Natural killer cell treated with Interleukin-12 subunit alpha and Interleukin-12 subunit beta and Interleukin-15 and Interleukin-18, amount 100 ng/mL, for 72 hours (primary cell): ENCODE measurements at places on chromosomes 12 and 14.

DNA sequence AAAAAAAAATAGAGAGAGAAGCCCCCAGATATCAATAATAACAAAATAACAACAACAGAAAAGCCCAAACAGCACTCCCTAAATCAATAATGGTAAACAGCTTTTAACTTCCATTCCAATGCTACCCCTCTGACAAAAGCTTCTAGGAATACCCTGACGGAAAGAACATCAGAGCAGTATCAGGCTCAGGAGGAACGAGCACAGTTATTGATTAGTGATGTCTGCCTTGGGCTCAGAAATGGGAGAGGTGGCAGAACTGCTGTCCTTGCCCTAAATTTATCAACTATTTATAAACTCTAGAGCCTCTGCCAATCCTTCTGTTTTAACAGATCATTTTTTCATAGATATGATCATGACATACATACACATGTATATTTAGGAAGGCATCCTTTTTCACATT, 41.9 kb downstream of the P2RX4 start:
- no peak overlapping the region for H3K27ac ChIP-seq
- no peak for DNase-seq
- no peaks in the 10 kb centered on the region for H3K27me3 ChIP-seq
- peaks cover 26% of the 10 kb centered on the region for H3K36me3 ChIP-seq

DNA sequence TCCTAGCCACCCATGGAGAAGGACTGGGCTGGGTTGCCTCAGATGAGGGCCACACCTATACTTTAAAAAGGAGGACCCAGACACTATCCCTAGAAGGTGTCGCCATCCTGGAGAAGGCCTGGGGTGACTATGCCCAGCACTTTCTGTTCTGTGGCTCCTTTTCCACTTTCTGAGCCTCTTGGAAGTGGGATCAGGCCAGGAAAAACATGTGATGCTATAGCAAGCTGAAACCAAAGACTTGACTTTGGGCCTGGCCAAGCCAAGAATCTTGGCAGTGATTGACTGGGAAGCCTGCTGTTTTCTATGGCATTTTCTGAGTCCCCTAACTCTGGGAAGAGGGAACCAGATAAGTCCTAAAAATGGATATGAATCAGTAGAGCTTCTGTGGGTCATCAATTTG, 332.3 kb downstream of the ZFP36L1 start:
- DNase-seq: no peak
- H3K27ac ChIP-seq: no peak overlapping the region
- no peak overlapping the region for H3K4me3 ChIP-seq
- no peaks in the 10 kb centered on the region for H3K27me3 ChIP-seq
- no peaks in the 10 kb centered on the region for H3K36me3 ChIP-seq

GRCh38 chr14:55780156-55780946, 200.3 kb downstream of the KTN1 start:
- H3K4me3 ChIP-seq: no peak overlapping the region
- H3K27me3 ChIP-seq: no peaks in the 10 kb centered on the region
- no peak for DNase-seq
- no peaks in the 10 kb centered on the region for H3K4me1 ChIP-seq

DNA sequence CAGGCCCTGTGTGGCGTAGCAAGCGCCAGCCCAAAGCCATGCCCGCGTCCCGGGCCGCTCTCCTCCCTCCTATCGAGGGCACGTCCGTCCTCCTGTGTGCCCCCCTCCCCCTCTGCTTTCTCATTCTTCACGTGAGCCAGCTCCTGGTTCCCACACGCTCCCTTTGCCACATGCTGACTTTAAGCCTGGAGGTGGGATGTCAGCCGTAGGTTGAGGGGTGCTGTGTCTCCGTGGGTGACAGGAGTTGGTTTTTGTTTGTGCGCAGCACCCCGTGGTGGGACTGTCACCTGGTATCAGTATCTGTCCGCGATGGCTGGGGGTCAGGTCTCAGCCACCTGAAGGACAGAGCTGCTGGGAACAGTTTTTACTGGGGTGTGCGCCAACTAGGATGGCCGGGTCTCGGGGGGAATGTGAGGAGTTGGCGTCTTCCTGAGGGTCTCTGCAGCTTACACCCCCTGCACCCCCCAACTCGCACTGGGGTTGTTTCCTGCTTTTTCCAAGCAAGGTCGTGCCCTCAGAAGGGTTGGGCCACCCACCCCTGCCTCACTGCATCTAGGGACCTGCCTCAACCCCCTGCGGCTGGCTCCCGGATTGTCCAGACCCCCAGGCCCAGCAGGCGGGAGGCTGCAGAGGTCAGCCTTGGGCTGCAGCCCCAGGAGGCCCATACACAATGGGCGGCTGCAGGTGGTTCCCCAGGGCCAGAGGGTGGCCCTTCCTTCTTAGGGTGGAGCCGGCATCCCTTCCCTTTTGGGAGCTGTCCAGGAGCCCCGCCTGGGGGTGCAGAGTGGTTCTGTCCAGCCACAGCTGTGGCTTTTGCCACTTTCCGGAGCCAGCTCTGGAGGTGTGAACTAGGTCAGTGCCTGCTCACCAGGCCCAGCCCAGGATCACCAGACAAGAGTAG, 7.3 kb downstream of the ULK1 start:
- H3K4me3 ChIP-seq: no peak overlapping the region
- H3K27ac ChIP-seq: no peak overlapping the region
- no peak for DNase-seq
- no peaks in the 10 kb centered on the region for H3K4me1 ChIP-seq
- no peaks in the 10 kb centered on the region for H3K36me3 ChIP-seq

GRCh38 chr12:113301811-113302210, 33.1 kb downstream of the SLC8B1 start:
- no peak for DNase-seq
- no peaks in the 10 kb centered on the region for H3K27me3 ChIP-seq
- H3K4me3 ChIP-seq: no peak overlapping the region
- no peaks in the 10 kb centered on the region for H3K36me3 ChIP-seq
- H3K27ac ChIP-seq: no peak overlapping the region
- H3K4me1 ChIP-seq: peaks cover 7% of the 10 kb centered on the region

DNA sequence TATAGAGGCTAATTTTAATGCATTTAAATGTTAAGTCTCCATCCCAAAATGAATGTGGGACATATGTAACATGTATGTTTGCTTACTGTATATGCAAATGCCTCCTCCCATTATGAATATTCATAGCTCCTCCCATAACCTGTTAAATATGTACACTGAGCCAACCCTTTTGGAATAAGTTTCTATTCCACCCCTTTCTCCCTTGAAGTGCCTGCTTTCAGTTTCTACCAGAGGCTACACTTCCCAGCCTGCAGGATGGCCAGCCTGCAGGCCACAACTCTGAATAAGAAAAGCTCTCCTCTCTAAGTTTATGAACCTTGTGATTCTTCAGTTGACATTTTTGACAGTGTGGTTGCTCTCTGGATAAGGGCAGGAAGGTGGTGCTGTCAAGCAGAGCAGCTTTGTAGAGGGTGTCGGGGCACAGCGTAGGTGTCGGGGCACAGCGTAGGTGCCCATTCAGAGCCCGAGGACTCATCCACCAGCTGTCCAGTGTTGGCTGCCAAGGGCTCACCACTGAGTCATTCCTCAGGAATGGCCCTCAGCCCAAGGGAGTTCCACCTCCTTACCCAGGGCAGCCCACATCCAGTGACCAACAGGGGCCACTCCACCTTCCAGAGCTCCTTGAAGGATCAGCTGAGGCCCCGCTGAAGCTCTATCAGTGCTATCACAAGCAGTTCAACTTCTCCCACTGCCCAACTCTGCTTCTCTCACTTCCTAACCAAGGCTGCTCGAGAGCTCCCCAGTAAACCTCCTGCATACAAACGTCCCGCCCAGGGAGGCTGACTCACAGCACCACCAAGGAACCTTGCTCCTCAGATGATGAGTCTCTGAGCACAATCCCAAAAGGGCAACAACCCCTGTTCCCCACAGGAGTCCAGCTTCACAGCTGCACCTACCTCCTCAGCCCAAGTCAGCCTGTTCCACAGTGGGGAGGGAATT, 31.4 kb downstream of the VWF start:
- no peak overlapping the region for H3K27ac ChIP-seq
- H3K4me3 ChIP-seq: no peak overlapping the region
- no peak for DNase-seq
- H3K36me3 ChIP-seq: no peaks in the 10 kb centered on the region
- peaks cover 13% of the 10 kb centered on the region for H3K4me1 ChIP-seq
- H3K27me3 ChIP-seq: peaks cover 26% of the 10 kb centered on the region

GRCh38 chr12:117188961-117189724, 1.1 kb downstream of the FBXO21 start:
- no peak for DNase-seq
- H3K36me3 ChIP-seq: peaks cover 10% of the 10 kb centered on the region

- H3K36me3 ChIP-seq: peaks cover 6% of the 10 kb centered on the region
- DNase-seq: no peak
- no peak overlapping the region for H3K4me3 ChIP-seq
These were observed 141.9 kb upstream of the BMP4 start for GRCh38 chr14:54098536-54098935.

- no peak for DNase-seq
- peaks cover 13% of the 10 kb centered on the region for H3K36me3 ChIP-seq
- no peaks in the 10 kb centered on the region for H3K27me3 ChIP-seq
- H3K4me1 ChIP-seq: no peaks in the 10 kb centered on the region
- no peak overlapping the region for H3K27ac ChIP-seq
- H3K4me3 ChIP-seq: no peak overlapping the region
These were observed 171.2 kb downstream of the ZFP36L1 start for GRCh38 chr14:68621400-68622365.

GRCh38 chr12:20345866-20346265, 22.5 kb upstream of the PDE3A start:
- H3K27me3 ChIP-seq: no peaks in the 10 kb centered on the region
- no peak for DNase-seq
- no peak overlapping the region for H3K4me3 ChIP-seq
- H3K27ac ChIP-seq: no peak overlapping the region
- no peaks in the 10 kb centered on the region for H3K4me1 ChIP-seq

GRCh38 chr12:111448846-111449790, 43.4 kb downstream of the SH2B3 start:
- H3K36me3 ChIP-seq: peaks cover 28% of the 10 kb centered on the region
- H3K4me1 ChIP-seq: peaks cover 57% of the 10 kb centered on the region
- no peak for DNase-seq

DNA sequence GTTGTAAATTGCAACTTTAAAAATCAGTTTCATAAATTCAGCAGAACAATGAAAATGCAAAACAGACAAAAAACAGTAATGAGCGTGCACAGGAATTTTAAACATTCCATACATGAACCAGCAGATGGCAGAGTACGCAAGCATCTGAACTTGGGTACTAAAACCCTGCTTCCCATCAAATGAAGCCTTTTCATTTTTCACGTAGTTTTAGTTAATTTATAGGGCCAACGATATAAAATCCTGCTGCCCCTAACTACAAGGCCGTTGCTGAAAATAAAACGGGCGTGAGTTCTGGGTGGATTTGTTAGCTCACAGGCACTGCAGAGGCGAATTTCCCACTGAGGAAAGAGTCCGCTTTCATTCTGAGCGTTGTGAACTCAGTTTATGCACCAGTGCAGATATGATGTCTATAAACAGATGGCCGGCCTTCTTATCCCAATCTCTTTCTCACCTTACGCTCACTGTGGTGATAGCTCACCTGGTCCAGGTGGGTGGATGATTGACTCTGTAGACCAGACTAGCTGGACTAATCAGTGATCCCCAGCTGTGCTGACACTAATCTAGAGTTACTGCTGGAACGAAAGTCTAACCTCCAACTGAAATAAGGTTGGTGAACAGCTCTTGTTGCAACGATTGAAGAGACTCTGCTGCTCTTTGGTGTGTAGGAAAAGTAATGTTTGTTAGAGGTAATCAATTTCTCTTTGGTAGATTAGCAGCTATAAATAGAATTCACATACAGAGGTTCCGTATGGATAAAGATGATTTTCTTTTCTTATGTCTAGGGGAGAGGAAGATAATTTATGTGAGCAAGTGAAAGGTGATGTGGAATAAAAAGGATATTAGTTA, 89.2 kb downstream of the PDZRN4 start:
- H3K27me3 ChIP-seq: peaks cover 2% of the 10 kb centered on the region
- no peaks in the 10 kb centered on the region for H3K36me3 ChIP-seq
- H3K27ac ChIP-seq: no peak overlapping the region
- H3K4me3 ChIP-seq: no peak overlapping the region
- no peaks in the 10 kb centered on the region for H3K4me1 ChIP-seq

- no peak for DNase-seq
- H3K27ac ChIP-seq: no peak overlapping the region
- H3K4me1 ChIP-seq: no peaks in the 10 kb centered on the region
- no peaks in the 10 kb centered on the region for H3K36me3 ChIP-seq
- H3K27me3 ChIP-seq: no peaks in the 10 kb centered on the region
These were observed 678.5 kb upstream of the TBX3 start for GRCh38 chr12:115362339-115362976.

DNA sequence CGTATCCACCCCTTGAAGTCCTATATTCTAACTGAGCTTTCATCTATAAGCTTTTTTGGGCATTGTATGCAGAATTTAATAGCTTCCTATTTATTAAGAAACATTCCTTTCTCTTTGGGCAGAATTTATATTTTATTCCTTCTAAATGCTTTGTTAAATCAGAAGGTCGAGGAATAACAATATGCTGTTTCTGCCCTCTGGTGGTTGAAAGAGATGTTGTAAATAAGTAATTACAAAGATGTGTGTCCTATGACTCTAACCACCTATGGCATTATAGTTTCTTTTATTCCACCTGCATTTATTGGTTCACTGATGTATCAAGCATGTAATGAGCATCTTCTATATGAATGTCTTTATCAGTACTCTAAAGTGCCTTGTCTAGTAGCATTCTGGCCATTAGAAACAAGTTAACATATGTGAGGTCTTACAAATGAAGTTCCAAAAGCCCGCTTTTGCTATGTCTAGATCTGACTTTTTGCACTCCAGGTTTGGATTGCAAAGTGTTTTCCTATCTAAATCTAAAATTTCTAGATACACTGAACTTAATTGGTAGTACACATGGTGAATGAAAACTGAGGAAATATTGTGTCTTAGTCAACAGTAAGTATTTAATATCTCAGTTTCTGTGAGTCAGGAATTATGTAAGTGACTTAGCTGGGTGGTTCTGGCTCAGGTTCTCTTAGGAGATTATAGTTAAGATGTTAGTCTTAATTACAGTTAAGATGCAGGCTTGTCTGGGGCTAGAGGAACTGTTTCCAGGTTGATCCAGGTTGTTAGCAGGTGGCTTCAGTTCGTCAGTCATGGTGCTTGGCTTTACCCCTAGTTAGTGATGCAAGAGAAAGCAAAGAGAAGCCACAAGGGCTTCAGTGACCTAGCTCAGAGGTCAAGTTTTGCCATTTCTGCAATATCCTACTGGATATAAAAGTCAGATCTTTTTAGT, 57.5 kb downstream of the PLEKHA5 start:
- no peaks in the 10 kb centered on the region for H3K36me3 ChIP-seq
- DNase-seq: no peak
- H3K27me3 ChIP-seq: no peaks in the 10 kb centered on the region
- H3K27ac ChIP-seq: peak overlapping the region; percentile 27
- H3K4me3 ChIP-seq: no peak overlapping the region

DNA sequence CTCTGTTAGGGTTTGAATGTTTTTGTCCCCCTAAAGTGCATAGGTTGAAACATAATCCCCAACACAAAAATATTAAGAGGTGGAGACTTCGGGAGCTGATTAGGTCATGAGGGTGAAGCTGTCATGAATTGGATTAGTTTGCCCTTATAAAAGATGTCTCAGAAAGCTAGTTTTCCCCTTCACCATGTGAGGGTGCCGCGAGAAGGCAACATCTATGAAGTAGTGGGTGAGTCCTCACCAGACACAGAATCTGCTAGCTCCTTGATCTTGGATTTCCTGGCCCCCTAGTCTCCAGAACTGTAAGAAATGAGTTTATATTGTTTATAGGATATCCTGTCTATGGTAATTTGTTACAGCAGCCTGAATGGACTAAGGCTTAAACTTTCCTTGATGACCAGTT, 301.5 kb upstream of the ATP2B1 start:
- no peak for DNase-seq
- H3K27me3 ChIP-seq: no peaks in the 10 kb centered on the region
- no peak overlapping the region for H3K27ac ChIP-seq
- H3K4me3 ChIP-seq: no peak overlapping the region
- H3K36me3 ChIP-seq: no peaks in the 10 kb centered on the region
